CD8-positive, alpha-beta memory T cell (primary cell): ENCODE measurements at places on chromosomes 12 and 14. TPM values are rescaled to one million over a fixed set of nuclear protein-coding genes. Genes with fewer than 3 reads are reported as not detected.

The CMKLR1 gene
- 0.66 TPM for total RNA-seq

The FAM222A gene
- 2.0 TPM for total RNA-seq

The RPS29 gene
- total RNA-seq, result 2,102 TPM

The CSRP2 gene
- total RNA-seq, result 0.77 TPM

The RPGRIP1 gene
- not detected for total RNA-seq

The JAG2 gene
- 0.37 TPM for total RNA-seq
